Hematopoietic multipotent progenitor cell treated with erythropoietin and hydrocortisone succinate and interleukin-3 and kit ligand, for 4 days (in vitro differentiated cells): ENCODE measurements at places on chromosomes 11 and 22.
A peak's percentile ranks its signal among the peaks of the same experiment; 100 is the strongest.

DNA sequence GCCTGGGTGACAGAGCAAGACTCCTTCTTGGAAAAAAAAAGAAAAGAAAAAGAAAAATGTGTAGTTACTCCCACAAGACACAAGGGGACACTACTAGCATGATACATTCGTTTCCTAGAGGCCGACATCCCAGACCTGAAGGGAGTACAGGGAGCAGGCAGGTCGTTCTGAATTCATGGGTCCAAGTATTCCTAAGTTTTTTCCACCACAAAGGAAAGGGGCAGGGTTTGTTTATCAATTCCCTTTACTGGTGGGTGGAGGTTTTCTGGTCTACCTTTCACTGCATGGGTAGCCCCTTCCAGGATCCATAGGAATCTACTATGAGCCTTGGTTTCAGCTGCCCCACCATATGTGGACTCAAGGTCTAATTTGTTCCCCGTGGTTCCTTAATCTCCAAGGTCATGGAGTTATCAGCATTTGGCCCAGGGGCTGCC lies 11.8 kb downstream of the TIGD3 start:
- peak; percentile 90 for DNase-seq

- no peak for DNase-seq
These were observed 3.4 kb downstream of the GNAZ start for GRCh38 chr22:23073526-23074229.

DNA sequence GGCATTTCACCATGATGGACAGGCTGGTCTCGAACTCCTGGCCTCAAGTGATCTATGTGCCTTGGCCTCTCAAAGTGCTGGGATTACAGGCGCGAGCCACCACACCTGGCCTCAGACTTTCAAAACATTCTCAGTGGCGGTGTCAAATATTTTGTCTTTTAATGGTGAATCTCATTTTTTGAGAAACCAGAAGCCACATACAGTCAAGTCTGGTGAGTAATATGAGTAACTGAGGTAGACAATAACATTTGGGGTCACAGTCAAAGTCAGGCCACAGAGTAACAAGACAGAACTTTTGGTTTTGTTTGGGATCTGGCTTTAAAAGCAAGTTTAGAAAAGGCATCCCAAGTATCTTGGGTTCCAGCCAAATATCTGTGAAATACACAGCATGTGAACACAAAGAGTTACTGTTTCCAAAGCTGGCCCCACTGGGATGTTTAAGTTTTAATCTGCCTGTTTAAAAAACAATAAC lies 5.6 kb upstream of the TMA7B start:
- no peak for DNase-seq

- DNase-seq: no peak
These were observed 60.2 kb downstream of the CDKN1C start for GRCh38 chr11:2825261-2825888.

DNA sequence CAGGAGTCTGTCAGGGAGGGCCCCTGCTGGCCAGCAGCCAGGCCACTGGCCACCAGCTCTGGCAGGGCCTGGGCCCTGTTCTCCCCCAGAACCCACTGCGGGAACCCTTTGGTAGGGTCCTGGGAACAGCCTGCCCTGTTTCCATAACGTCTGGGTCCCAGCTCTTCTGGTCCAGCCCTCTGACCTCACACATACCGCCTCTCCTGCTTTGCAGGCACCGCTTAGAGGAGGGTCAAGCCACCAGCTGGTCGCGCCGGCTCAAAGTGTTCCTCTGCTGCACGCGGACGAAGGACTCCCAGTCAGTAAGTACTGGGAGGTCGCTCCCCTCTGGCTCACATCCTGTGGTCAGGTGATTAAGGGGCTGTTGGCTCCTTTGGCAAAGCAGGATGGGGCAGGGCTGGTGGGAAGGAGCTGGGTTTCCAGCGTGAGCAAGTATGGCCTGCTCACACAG lies 26.6 kb upstream of the MYRF start:
- no peak for DNase-seq

GRCh38 chr11:35536470-35536869 lies 11.1 kb upstream of the PAMR1 start:
- no peak for DNase-seq

DNA sequence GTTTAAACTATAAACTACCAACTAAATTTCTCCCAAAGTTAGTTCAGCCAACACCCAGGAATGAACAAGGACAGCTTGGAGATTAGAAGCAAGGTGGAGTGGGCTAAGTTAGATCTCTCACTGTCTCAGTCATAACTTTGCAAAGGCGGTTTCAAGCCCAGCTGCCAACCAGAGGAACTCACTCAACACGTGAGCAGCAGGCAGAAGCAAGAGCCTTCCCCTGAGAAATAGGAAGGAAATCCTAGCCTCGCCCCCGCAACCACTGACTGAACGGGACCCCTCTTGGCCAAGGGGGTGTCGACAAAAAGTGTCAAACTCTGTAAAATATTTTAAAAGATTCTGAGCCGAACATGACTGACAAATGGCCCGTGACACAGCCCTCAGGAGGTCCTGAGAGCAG lies 4.4 kb upstream of the KRTAP5-9 start:
- peak; percentile 81 for DNase-seq

- no peak for DNase-seq
These were observed 6.3 kb downstream of the COMMD9 start for GRCh38 chr11:36282926-36283325.

GRCh38 chr11:118957968-118958367 lies 1.9 kb downstream of the UPK2 start:
- no peak for DNase-seq

DNA sequence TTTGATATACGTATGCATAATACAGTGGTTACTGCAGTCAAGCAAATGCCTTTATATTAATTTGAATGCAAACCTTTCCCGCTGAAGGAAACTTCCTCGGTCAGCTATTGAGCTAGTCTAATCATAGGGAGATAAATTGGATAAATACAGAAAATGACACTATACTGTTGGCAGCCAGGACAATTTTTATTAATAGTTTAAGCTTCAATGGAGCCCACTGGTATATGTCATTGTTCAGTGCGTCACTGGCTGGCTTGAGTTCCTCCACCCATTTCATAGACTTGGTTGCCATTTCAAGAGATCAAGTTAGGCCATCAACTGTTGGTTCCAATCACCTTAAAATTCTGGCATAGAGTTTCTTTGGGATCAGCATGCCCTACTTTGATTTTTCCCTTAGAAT lies 32.5 kb upstream of the DNAJB7 start:
- no peak for DNase-seq

- DNase-seq: peak; percentile 66
These were observed 716 bp downstream of the AMOTL1 start for GRCh38 chr11:94768602-94769541.

GRCh38 chr22:31248965-31249958 lies 37.2 kb downstream of the LIMK2 start:
- no peak for DNase-seq

GRCh38 chr11:125517116-125517770 lies 21.2 kb upstream of the FEZ1 start:
- no peak for DNase-seq

- no peak for DNase-seq
These were observed 39.0 kb downstream of the PISD start for GRCh38 chr22:31622980-31623379.

DNA sequence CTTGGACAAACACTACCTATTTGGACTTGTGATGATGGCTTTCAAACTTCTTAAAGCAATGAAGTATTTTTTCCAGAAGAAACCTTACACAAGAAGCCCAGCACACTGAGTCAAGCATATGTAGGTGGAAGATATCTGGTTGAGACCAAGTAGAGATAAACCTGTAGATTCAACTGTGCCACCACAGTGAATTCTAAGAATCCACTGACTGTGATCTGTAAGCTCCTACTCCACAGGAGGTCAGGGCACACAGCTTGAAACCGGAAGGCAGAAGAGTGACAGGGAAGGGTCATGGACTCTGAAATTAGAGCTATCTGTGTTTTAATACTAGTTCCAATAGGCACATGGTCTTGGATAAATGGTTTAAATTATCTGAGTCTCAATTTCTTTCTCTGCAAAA lies 404.5 kb downstream of the ETS1 start:
- DNase-seq: peak; percentile 46

- no peak for DNase-seq
These were observed 235.8 kb downstream of the SWAP70 start for GRCh38 chr11:9899676-9900075.

DNA sequence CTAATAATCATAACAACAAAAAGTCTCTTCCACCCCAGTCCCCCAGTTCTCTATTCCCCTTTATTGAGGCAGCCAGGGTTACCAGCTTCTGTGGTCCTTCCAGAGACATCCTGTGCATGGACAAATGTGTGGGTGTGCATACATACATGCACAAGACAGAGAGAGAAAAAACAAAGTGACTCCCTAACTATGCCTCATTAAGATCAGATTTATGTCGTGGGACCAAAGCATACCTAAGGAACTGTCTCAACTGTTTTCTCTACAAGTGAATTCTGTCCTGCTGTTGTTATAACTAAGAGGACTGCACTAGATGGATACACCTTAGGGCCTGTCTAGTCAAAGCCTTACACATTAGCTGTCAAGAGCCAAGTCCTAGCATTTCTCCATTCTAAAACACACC lies 106.7 kb downstream of the MRTFA start:
- no peak for DNase-seq

GRCh38 chr11:102990145-102990544 lies 34.6 kb upstream of the MMP13 start:
- DNase-seq: no peak

GRCh38 chr22:36201630-36202319 lies at the start of gene APOL4:
APOL4 (minus strand) TSS chr22:36201809; CDS start chr22:36201734, 75 bp downstream.
- peak; percentile 95 for DNase-seq

DNA sequence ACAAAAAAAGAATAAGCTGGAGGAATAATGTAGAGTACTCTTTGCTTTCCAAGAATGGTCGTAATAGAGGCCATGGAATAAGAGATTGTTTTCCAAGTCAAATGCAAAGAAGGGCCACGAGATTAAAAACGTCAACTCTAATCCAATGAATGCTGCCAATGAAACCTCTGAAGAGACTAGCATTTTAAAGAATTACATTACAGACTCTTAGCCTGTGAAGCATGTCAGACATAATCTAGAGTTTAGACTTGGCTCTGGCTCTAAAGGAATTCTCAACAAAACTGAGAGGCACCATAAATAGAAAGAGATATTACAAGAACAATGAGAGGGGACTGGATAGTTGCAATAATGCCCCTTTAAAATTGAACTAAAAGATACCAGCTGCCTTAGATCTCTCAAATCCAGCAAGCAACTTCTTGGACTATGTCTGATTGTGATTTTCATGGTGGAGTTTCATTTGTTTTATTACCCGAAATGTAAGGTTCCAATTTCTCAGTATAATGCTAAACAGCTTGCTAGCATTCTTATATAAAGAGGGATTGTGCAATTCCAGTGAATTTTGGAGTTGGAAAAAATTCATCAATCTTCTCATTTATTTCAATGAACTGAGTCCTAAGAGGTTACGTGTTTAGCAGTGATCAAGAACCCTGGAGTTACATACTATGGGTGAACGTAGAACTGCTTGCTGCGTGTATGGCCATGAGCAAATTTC lies 5.6 kb downstream of the ETS1 start:
- no peak for DNase-seq

DNA sequence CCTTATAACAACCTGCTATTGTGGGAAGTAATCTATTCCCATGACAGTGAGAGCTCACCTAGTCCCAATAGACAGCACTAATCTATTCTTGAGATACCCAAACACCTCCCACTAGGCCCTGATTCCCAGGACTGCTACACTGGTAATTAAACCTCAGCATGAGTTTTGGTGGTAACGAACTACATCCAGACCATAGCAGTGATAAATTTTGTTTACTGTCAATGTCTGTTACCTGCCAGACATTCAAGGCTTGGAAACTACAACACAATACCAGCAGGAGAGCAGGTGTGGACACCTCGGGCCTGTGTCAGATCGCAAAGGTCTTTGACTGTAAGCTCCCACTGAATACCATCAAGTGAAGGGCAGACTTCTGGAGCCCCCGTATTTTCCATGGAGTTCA lies 187.1 kb downstream of the ARHGAP42 start:
- no peak for DNase-seq

GRCh38 chr11:60265373-60266214 lies 14.9 kb upstream of the MS4A4A start:
- DNase-seq: peak; percentile 70
